Lower leg skin (tissue), 4 donors: ENCODE measurements at places on chromosomes 2 and 18. TPM values are rescaled to one million over a fixed set of nuclear protein-coding genes. Genes with fewer than 3 reads are reported as not detected.

The CRYGD gene
- not detected for total RNA-seq

The UGT1A4 gene
- 1.0 TPM for total RNA-seq

The USP37 gene
- 10.5 TPM for total RNA-seq

The ZBTB7C gene
- 44.2 TPM for total RNA-seq

The CFAP221 gene
- total RNA-seq = not detected

The VRK2 gene
- 10.7 TPM for total RNA-seq

GRCh38 chr18:58125183-58125582 lies 81.2 kb downstream of the NEDD4L start:
- no peak for DNase-seq

- DNase-seq = peak; percentile 80
Observed at GRCh38 chr18:3771121-3771971, 321.4 kb downstream of the TGIF1 start.

GRCh38 chr2:203122317-203122986 lies 107.8 kb downstream of the NBEAL1 start:
- no peak for DNase-seq

DNA sequence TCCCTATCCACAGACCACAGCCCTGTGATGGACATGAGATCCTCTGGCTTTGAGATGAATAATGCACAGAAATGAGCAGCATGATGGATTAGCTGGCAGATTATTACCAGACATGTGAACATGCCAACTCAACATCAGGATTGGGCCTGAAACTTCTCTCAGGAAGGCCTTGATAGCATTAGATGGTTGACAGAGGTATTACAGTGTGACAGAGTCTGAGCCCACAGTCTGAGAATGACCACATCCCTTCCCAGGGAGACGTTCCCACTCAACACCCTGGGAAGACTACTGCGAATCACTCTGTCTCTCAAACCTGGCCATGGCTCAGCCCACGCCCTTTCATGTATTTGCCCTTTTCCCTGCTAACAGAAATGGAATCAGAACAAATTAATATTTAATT lies 66.9 kb downstream of the BCL11A start:
- DNase-seq = no peak

- no peak for DNase-seq
Observed at GRCh38 chr2:217338306-217338916, 478.5 kb upstream of the TNP1 start.

GRCh38 chr2:19119326-19120001 lies 239.0 kb downstream of the OSR1 start:
- no peak for DNase-seq

DNA sequence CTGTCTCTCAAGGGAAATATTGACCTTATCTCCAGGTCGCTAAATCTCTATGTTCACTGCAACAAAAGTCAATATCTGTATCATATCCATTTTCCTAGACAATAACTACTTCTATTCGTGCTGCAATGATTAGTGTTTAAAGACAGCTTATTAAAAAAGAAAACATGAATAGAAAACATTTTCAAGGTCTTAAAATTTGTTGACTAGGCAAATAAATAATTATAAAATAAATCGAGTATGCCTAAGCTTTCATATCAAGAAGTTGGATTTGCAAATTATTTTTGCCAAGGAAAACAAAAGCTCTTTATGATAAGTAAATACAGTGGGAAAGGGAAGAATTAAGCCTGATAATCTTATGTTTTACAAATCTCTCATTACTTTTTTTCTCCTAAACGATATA lies 428.5 kb downstream of the NUP35 start:
- no peak for DNase-seq

DNA sequence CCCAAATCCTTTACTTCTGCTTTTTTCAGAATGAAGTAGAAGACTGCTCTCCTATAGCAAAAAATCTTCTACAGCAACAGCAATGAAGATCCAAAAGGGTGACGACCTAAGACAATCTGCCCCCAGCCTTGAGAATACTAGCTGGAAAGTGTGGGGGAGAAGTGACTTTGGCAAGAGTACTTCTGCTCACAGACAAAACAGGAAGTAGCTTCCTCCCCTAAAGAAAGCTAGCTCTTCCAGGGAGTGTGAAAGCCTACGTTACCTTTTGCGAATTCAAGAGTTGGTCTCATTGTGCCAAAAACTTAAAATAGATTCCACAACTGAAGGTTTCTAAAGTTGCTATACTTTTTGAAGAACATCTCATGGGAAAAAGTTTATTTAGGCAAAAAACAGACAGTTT lies 1069.2 kb upstream of the CHAC2 start:
- DNase-seq = no peak

- DNase-seq = no peak
Observed at GRCh38 chr2:46643493-46643892, 164.1 kb downstream of the TMEM247 start.

DNA sequence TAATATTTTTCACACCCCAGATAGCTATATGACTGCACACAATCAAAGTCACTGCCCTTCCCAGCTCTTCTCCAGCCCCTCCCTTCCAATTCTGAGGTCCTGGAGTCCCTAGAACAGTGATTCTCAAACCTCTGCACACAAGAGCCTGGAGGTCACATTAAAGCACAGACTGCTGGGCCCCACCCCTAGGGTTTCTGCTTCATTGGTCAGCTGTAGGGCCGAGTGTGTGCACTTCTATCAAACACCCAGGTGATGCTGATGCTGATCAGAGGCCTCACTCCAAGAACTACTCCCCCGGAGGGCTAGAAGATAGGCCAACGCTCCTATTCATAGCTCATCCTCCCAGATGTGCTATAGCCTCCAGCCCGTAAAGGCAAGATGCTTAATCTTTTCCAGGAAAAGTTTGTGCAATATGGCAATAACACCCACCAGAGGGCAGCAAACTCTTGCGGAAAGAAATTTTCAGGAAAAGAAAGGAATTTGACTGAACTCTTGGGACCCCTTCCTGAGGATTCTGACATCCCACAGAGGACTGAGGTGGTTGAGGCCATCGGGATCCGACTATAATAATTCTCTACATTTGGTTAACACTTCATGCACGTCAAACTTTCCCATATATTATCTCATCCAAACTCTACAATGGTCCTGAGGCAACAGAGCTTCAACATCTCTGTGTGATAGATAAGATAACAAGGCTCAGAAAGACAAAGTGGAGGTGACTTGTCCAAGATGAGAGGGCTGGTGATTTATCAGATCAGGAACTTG lies 194.2 kb upstream of the PKDCC start:
- DNase-seq = peak; percentile 50

- no peak for DNase-seq
Observed at GRCh38 chr2:47303341-47304148, 99.4 kb upstream of the MSH2 start.

DNA sequence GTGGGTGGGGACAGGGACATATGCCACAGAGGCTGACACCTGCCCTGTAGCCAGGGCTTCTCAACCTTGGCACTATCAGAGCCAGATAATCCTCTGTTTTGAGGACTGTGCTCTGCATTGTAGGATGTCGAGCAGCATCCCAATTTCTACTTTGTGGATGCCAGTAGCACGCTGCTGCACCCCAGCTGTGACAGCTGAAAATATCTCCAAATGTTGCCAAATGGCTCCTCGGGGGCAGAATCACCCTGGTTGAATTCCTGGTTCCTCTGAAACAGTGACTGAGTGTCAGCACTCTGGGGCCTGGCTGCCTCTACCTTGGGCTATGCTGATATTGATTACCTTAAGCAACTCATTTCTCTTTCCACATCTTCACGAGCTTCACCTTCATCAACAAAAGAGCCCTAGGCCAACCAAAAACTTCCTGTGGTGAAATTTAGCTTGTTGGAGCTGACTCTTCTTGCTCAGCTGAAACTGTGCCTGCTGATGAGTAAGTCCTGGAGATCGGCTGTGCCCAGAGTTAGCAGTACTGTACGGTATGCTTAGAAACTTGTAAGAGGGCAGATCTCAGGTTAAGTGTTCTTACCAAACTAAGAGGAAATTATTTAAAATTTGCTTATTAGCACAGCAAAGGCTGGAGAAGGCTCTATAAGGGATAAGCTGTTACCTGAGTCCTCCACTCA lies 138.1 kb downstream of the SEPTIN10 start:
- no peak for DNase-seq

DNA sequence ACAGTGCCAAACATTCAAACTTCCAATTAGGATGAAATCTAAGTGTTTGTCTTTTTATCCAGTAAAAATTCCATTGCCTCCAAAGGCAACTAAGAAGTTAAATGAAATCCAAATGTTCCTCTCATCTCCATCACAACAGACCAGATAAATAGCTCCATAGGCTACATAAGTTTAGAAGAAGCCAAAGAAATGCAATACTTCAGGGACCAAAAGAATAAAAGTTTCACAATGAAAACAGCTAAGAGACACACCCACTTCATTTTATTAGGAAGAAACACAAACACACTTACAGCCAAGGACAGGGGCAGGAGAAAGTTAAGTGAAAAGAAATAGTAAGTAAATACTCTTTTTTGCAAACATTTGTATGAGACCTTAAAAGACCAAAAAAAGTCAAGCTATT lies 88.5 kb upstream of the CCDC150 start:
- DNase-seq = no peak

GRCh38 chr2:105796131-105796638 lies 51.5 kb downstream of the NCK2 start:
- DNase-seq = peak; percentile 83

DNA sequence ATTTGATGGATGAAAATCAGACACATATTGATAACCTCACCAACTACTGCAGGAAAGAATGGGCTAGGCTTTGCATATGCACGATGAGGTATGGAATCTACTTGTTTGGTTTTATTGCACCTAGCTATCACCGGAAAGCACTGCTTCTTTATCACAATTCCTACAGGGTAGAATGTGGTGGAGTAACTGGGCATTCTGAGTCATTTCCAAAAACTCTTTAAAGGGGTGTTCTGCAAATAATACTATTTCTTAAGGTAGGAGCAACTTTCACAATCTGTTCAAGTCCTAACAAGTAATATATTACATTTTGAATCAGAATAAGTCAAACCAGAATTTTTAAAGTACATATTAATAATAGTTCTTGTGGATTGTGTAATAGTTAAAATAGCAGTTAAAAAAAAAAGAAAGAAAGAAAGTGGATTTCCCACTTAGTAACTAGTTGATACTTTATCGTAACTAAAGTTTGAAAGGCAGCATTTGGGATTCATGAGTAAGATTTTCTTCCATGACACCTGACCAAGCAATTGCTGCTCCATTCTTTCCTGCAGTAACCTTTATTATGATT lies 40.5 kb downstream of the INO80C start:
- no peak for DNase-seq

GRCh38 chr2:149894760-149895159 lies 307.2 kb upstream of the MMADHC start:
- DNase-seq = no peak

DNA sequence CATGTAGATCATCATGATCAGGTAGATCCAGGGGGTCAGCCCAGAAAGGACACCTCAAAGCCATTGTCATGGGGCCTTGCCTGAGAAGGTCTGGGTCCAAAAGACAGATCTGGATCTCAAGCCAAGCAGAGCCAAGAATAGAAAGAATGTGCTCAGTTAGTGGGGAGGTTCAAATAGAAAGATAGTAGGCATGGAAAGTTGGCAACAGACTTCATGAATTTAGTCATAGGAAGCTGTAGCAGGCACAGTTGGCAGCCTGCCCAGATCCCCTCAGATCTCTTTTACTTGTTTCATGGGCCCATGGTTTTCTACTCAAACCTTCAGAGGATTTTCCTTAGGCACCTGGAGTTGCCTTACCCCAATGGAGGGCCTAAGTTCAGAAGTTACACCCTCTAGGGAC lies 767.0 kb downstream of the SLC4A3 start:
- DNase-seq = no peak

GRCh38 chr18:11989966-11990380 lies 8.7 kb downstream of the IMPA2 start:
- DNase-seq = no peak

DNA sequence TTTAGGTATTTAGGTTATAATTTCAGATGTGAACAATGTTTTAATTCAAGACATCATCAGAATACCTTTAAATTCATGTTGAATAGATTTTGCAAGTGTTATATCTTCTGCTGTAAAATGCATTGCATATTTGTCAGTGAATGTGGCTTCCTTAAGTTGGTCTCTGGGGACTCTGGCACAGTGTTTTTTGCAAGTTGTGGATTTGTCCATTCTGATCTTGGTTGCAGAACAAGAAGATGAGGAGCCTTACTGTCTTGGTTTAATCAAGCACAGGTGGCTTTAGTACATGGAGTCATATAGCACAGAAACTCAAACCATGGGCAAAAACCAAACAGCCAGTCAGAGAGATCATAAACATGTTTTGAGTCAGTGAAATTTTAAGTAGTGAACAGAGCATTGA lies 135.7 kb downstream of the ARHGAP28 start:
- no peak for DNase-seq

DNA sequence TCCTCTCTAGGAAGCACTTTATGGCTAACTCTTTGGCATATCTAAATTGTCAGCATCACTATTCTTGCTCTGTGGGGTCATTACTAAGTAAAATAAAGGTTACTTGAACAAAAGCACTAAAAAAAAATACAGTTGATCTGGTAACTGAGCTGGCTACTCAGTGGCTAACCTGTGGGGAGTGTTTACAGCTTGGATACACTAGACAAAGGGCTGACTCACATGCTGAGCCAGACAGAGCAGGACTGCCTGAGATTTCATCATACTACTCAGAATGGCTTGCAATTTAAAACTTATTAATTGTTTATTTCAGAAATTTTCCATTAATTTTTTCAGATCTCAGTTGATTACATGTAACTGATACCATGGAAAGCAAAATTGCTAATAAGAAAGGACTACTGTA lies 1690.4 kb upstream of the SLC39A10 start:
- DNase-seq = no peak

DNA sequence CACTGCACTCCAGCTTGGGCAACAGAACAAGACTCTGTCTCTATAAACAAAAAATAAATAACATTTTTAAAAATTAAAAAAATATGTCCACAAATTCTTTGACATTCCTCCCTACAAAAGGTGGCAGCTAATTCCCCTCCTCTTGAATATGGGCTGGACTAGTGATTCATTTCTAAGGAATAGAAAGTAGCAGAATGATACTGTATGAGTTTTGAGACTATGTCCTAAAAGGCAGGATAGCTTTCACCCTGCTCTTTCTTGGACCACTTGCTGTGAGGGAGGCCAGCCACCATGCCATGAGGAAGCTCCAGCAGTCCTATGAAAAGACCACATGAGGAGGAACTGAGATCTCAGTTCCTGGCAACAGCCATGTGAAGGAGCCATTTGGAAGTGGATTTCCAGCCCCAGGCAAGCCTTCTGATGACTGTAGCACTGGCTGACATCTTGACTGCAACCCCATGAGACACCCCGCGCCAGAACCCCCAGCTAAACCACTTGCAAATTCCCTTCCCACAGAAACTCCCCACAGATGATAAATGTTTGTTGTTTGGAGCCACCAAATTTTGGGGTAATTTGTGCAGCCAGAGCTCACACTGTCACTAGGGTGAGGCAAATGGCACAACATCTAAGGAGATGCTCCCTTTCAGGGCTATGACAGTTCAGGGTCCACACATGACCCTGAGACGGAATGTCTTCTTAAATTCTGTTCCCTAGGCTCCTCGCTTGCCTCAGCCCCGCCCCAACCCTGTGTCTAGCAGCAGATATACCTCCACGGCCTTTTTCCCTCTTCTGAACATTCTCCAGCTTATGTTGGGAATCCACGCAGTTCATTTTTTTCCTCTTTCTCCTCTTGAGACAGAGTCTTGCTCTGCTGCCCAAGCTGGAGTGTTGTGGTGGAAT lies 17.1 kb upstream of the ATOH8 start:
- no peak for DNase-seq

- no peak for DNase-seq
Observed at GRCh38 chr18:9109523-9109922, 7.0 kb downstream of the NDUFV2 start.
